ENCODE measurements at places on chromosomes 12 and 14.

GRCh38 chr12:86148071-86148470, 108.1 kb downstream of the MGAT4C start:
- DNase-seq: no peak

GRCh38 chr14:85527445-85528035, 2.4 kb upstream of the FLRT2 start:
- no peak for DNase-seq

- no peak for DNase-seq
These were observed 37.1 kb downstream of the USP15 start for GRCh38 chr12:62297321-62297720.

- DNase-seq: no peak
These were observed 372.2 kb downstream of the GXYLT1 start for GRCh38 chr12:41772478-41772877.

GRCh38 chr14:79193689-79194477, 1017.4 kb downstream of the DIO2 start:
- DNase-seq: no peak

DNA sequence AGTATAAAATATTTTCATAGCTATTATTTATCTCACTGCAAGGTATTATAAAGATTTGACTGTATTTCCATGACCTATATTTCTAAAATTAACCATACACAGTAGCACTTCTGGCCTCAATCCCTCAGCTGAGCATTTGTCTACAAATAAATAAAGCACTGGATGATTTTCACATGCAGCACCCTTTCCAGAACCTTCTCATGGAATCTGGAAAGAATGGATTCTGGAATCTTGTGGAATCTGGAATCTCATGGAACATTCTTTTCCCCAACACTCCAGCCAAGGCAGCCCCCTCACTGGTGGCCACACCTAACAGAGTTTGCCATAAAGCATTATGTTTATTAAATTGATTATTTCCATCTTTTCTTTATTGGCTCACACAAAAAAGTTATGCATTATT, 199.2 kb downstream of the MSRB3 start:
- no peak for DNase-seq

DNA sequence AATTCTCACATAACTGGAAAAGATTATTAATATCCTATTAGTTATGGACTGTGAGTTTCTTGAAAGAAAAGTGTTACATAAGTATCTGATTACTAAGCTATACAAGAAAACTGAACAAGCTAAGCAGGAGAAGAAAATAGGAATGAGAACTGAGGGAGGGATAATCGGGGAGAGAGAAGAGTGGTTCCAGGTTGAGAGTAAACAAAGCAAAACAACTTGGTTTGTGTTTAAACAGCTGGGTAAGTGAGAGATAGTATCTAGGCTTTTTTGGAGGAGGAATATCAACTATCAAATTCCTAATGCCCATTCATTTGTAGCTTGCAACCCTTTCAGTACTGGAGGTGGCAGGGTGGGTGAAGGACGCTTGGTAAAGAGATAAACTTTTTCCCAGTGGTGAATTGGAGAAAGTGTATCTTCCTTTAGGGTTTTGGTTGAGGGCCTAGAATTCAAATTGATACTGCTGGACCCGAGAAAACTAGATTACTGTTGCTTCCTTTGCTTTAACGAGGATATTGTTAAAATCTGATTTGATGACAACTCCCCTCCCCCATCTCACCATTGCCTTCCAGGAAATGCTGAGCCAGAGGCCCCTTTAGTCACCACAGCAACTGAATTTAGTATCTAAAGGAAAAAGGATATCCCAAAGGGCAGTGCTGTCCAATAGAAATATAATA, 2.0 kb upstream of the SLC2A3 start:
- DNase-seq: no peak

DNA sequence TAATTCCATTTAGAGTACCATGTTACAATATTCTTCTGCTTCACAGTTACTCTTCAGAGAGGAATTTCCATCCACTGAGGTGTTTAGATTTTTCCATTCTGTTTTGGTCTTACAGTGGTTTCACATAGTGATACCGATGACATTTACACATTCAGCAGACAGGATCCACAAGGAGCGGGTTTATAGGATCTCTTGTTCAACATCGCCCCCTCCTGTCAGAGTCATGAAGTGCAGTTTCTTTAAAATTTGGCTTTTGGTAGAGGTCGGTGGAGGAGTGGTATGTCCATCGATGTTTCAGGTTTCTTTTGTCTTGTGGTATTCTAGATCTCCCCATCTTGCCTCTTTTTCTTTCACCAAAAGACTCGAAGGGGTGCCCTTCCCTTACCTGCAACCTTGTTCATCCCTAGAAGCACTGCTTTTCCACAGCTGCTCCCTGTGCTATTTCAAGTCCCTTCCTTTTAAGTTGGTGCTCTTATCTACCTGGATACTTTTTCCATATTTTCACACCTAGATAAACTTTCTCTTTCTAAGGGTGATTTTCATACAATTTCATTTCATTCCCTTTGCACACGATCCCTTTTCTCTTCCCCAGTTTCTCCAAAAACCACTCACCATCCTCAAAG, 181.3 kb downstream of the ITPR2 start:
- peak; percentile 75 for DNase-seq

DNA sequence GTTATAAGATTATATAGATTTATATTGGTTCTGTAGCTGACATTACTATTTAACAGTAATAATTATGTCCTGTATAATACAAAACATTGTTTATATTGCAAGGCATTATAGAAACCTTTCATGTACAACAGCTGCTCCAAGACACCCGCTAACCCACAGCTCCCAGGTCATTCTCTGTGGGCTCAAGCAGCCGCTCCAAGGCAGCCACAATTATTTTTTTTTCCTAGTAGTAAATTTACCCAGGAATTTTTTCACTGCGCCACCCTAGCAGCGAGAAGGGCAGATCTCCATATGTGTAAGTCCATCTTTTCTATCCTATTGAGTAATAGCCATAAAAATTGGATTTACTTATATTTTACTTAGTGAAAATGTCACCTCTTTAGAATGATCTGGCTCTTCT, 36.3 kb downstream of the KNTC1 start:
- no peak for DNase-seq

DNA sequence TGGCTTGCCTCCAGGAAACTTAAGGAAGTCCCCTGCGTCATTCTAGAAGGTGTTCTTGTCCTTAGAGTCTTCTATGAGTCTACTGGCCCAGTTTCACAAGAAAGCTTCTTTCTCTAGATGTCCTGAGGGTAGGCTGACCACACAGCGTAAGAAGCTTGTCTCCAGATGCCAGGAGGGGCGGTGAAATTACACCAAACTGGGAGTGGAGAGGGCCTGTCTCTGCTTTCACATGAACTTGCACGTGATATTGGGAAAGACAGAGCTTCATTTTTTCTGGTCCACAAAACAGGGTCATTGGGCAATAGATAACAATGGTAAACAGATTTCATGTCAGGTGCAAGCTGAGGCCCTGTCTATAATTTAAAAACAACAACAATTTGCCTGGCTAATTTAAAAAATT, 85.7 kb upstream of the TBX3 start:
- no peak for DNase-seq

GRCh38 chr14:84749191-84749955, 780.6 kb upstream of the FLRT2 start:
- DNase-seq: no peak

DNA sequence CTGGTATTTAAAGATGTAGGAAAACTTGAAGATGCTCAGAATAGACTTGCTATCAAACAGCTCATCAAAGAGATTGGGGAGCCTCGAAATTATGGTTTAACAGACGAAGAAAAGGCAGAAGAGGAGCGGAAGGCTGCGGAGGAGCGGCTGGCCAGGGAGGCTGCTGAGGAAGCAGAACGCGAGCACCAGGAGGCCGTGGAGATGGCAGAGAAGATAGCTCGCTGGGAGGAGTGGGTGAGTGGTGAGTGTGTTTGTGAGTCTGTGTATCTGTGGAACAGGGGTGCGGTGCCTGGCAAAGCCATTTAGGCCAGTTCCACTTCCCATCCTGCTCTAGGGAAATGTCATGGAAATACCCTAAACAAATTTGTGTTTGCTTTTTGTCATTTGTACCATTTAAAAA, 19.2 kb upstream of the PAPOLA start:
- no peak for DNase-seq

DNA sequence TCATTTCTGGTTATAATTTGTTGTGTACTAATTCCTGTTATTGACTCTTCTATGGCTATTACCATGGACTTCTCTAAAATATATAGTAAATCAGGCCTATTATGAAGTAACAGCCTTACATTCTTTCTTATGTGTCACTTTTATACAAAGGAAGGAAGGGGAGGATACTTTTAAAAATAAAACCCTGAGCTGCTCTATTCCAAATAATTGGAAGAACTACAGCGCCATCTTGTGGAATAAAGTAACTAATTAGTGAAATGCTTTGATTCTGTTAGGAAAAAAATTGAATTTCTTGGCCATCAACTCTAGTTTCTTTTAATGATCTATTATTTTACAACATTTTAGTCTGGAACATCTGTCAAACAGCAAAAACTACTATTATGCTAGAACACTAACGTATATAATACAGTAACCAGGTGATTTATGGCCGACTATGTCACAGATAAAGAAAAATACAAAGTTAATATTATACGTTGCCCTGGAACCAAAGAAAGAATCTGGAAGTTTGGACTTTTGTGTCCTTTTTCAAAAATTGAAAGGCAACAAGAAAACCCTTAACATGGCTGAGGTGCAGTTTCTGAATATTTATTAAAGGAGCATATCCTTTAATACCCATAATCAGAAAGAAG, 55.0 kb upstream of the NELL2 start:
- no peak for DNase-seq

DNA sequence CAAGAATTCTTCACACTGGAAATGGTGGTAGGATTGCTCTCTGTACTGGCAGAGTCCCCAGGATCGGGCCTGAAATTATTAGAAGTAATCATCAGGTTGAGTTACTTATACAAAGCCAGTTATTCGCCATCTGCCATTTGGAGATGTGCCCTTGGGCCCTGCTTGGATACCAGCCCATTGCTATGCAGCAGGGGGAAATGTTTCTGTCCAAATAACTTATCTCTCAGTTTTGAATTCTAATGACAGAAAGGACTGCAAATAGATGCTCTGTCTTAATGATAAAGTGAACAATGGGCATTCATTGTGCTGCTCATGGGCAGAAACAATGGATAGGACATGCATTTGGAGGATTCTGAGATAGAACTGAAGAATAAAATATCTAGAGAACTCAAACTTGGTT, 139.1 kb upstream of the PELI2 start:
- no peak for DNase-seq

DNA sequence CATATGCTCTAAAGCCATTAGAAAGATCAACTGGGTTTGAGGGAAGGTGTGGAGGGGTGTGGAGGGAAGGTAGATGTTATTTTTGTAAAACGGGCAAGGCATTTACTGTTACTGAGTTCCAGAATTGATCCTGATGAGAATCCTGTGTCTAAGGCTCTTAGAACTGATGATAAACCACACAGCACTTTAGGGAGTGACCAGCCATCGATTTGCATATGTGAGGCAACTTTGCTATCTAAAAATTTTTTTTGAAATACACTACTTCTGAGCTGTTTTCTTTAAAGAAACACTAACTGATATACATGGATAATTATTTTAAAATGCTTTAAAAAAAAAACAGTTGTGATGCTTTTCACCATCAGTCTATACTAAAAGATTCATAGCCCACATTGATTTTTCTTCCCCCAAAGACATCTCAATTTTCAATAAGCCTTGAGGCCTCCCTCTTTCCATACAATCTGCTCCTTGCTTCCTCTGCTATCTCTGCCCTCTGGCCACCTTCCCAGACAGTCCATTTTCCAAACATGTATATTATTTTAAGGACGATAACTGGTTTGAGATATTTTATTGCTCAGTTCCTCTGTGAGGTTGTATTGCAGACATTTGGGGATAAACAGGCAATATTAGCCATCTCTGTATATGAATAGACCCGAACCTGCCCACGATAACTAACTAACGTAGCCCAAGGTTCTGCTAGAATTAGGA, 265.9 kb downstream of the EFCAB11 start:
- no peak for DNase-seq

- DNase-seq: no peak
These were observed 898 bp downstream of the SDSL start for GRCh38 chr12:113422886-113423669.

GRCh38 chr12:89880690-89881350, 172.2 kb upstream of the ATP2B1 start:
- peak; percentile 55 for DNase-seq

GRCh38 chr14:92994942-92995341, 72.0 kb downstream of the CHGA start:
- DNase-seq: no peak

GRCh38 chr12:117494833-117495655, 133.6 kb upstream of the NOS1 start:
- no peak for DNase-seq

GRCh38 chr12:112597986-112598385, 179.2 kb downstream of the PTPN11 start:
- DNase-seq: no peak

DNA sequence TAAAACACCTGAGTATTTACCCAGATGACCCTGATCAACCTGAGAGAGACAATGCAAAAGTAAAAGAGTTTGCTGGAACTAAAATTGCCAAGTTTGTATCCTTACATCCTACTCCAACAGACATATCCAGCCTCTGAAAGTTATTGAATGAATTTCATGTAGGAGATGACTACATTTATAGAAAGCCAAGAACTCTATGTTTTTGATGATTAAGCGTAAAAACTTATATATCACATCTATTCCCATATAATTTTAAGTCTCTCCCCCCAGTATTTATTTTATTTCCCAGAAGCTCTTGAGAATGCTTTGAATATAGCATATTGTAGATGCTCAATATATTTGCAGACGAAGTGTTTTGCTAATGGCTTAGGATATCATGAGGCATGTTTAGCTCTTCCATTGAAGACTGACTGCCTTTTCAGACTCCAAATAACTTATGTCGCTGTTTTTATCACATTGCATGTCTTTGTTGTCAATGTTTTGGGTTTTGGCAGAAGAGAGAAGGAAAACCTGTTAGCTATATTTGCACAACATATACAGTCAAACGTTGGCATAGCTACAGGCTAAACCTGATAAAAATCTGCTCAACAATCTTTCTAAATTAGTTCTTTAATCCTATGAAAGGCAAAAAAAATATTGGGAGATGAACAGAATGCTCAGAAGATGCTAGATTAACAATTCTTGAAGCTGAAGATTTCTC, 213.6 kb downstream of the DIO2 start:
- no peak for DNase-seq

GRCh38 chr14:85057221-85057620, 472.7 kb upstream of the FLRT2 start:
- no peak for DNase-seq
